A549 treated with AZD2906 at 1 μM for 4 hours (cell line): ENCODE measurements at places on chromosomes 12 and 14. TPM values are rescaled to one million over a fixed set of nuclear protein-coding genes. Genes with fewer than 3 reads are reported as not detected.

Gene ACRBP
- 0.13 to 0.28 TPM (median 0.17 TPM) in 3 of 5 replicates, not detected in the others for total RNA-seq

Gene ADCY4
- not detected in 5 replicates for total RNA-seq

Gene SSPN
- 0.25 to 0.73 TPM (median 0.38 TPM) in 5 replicates for total RNA-seq

Gene CMTM5
- total RNA-seq, result not detected in 5 replicates

Gene GLI1
- total RNA-seq, result 4.4 to 5.8 TPM (median 5.4 TPM) in 5 replicates

Gene ADAMTS20
- total RNA-seq, result not detected in 5 replicates

Gene CEBPE
- total RNA-seq, result 0.06 TPM in 1 of 5 replicates, not detected in the others

Gene SDS
- 0.49 to 1.8 TPM (median 1.6 TPM) in 5 replicates for total RNA-seq

Gene FAM181A
- total RNA-seq, result not detected in 5 replicates

Gene SERPINA12
- total RNA-seq, result 0.08 TPM in 1 of 5 replicates, not detected in the others

Gene SDR9C7
- total RNA-seq, result 0.03 to 0.08 TPM (median 0.05 TPM) in 4 of 5 replicates, not detected in the other

Gene SPTB
- 1.4 to 1.7 TPM (median 1.5 TPM) in 5 replicates for total RNA-seq

Gene OAS2
- 0.10 to 0.39 TPM (median 0.15 TPM) in 5 replicates for total RNA-seq

Gene PTPRQ
- 0.01 to 0.03 TPM (median 0.02 TPM) in 4 of 5 replicates, not detected in the other for total RNA-seq

Gene M6PR
- 133 to 166 TPM (median 147 TPM) in 5 replicates for total RNA-seq

Gene IGFBP6
- 143 to 250 TPM (median 245 TPM) in 5 replicates for total RNA-seq

Gene FGF23
- not detected in 5 replicates for total RNA-seq

Gene ALDH1L2
- total RNA-seq, result 2.5 to 4.0 TPM (median 3.5 TPM) in 5 replicates

Gene FOXN3
- total RNA-seq, result 4.2 to 6.0 TPM (median 5.9 TPM) in 5 replicates

Gene PRH2
- 0.23 to 0.48 TPM (median 0.43 TPM) in 3 of 5 replicates, not detected in the others for total RNA-seq

Gene KLRC1
- not detected in 5 replicates for total RNA-seq

Gene EXOC3L4
- 0.60 to 2.3 TPM (median 1.7 TPM) in 5 replicates for total RNA-seq

Gene GNB3
- total RNA-seq, result 0.92 to 2.1 TPM (median 1.4 TPM) in 5 replicates

Gene NEMF
- total RNA-seq, result 24.1 to 38.0 TPM (median 29.8 TPM) in 5 replicates

Gene KIF26A
- 2.5 to 4.7 TPM (median 3.8 TPM) in 5 replicates for total RNA-seq

Gene PTGDR
- total RNA-seq, result not detected in 5 replicates

Gene CMAS
- total RNA-seq, result 38.1 to 44.3 TPM (median 42.6 TPM) in 5 replicates

Gene PLCZ1
- not detected in 5 replicates for total RNA-seq

Gene LRRC10
- not detected in 5 replicates for total RNA-seq

Gene KIF5A
- 0.17 to 0.24 TPM (median 0.21 TPM) in 5 replicates for total RNA-seq

Gene SERPINA9
- total RNA-seq, result 0.07 to 0.09 TPM in 2 of 5 replicates, not detected in the others

Gene NFATC4
- 0.05 to 0.31 TPM (median 0.07 TPM) in 5 replicates for total RNA-seq

Gene RNASE7
- not detected in 5 replicates for total RNA-seq

Gene SLCO1B1
- 0.28 to 0.45 TPM (median 0.35 TPM) in 5 replicates for total RNA-seq

Gene CD4
- total RNA-seq, result 0.01 to 0.06 TPM in 2 of 5 replicates, not detected in the others

Gene WNT5B
- total RNA-seq, result 2.4 to 3.4 TPM (median 2.6 TPM) in 5 replicates

Gene HOXC10
- total RNA-seq, result 2.2 to 3.3 TPM (median 3.0 TPM) in 5 replicates

Gene RFX4
- total RNA-seq, result 0.06 to 0.18 TPM (median 0.08 TPM) in 3 of 5 replicates, not detected in the others

Gene ADGRD1
- 0.42 to 0.75 TPM (median 0.48 TPM) in 5 replicates for total RNA-seq

Gene CISTR
- not detected in 5 replicates for total RNA-seq

Gene MORN3
- 0.15 to 0.27 TPM (median 0.23 TPM) in 5 replicates for total RNA-seq

Gene PRIMA1
- 0.45 to 0.72 TPM (median 0.60 TPM) in 5 replicates for total RNA-seq

Gene GEMIN2
- total RNA-seq, result 21.1 to 36.9 TPM (median 22.3 TPM) in 5 replicates

Gene PRH1
- total RNA-seq, result 2.3 to 4.6 TPM (median 2.4 TPM) in 5 replicates

Gene AMN
- 0.14 to 0.48 TPM (median 0.28 TPM) in 5 replicates for total RNA-seq

Gene DEPDC4
- total RNA-seq, result 1.1 to 1.4 TPM (median 1.2 TPM) in 5 replicates

Gene EIF2S3B
- 0.36 to 0.87 TPM (median 0.45 TPM) in 5 replicates for total RNA-seq

Gene GLIPR1L1
- total RNA-seq, result not detected in 5 replicates

Gene KLRF1
- total RNA-seq, result not detected in 5 replicates

Gene IL31
- total RNA-seq, result not detected in 5 replicates

Gene MUCL1
- not detected in 5 replicates for total RNA-seq

Gene GLTP
- total RNA-seq, result 18.0 to 20.3 TPM (median 19.2 TPM) in 5 replicates

Gene VWF
- 0.05 to 0.24 TPM (median 0.15 TPM) in 5 replicates for total RNA-seq

Gene PDZRN4
- total RNA-seq, result 0.02 to 0.03 TPM (median 0.03 TPM) in 3 of 5 replicates, not detected in the others

Gene TMEM63C
- total RNA-seq, result 7.5 to 8.2 TPM (median 7.9 TPM) in 5 replicates

Gene MYF5
- not detected in 5 replicates for total RNA-seq

Gene C12orf54
- total RNA-seq, result not detected in 5 replicates
